ENCODE measurements at places on chromosomes 3 and 15.
A peak's percentile ranks its signal among the peaks of the same experiment; 100 is the strongest.

DNA sequence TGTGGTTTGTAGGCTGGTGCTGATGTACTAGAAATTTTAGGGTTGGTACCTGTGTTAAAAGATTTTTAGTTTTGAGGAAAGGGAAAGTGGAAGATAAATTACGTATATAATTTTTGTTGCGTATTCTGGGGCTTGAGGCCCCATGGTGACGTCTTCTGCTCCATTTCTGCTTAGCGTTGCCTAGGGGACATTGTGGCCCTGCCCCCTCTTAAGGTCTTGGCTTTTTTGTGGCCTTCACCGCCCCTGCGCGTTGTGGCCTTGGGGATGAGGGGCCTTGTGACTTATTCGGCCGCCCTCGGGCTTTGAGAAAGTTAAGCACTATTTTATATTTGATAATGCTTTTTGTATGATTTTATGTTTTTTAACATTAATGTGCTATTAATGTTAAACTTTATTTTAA lies 182.0 kb downstream of the KLF13 start:
- H3K27me3 ChIP-seq: peaks cover 9% of the 10 kb centered on the region
- no peaks in the 10 kb centered on the region for H3K36me3 ChIP-seq
- H3K4me3 ChIP-seq: no peak overlapping the region
- DNase-seq: no peak

- H3K4me1 ChIP-seq: peaks cover 31% of the 10 kb centered on the region
- no peak for DNase-seq
- H3K4me3 ChIP-seq: no peak overlapping the region
Observed at GRCh38 chr15:75523011-75523410, 56.1 kb downstream of the PTPN9 start.

DNA sequence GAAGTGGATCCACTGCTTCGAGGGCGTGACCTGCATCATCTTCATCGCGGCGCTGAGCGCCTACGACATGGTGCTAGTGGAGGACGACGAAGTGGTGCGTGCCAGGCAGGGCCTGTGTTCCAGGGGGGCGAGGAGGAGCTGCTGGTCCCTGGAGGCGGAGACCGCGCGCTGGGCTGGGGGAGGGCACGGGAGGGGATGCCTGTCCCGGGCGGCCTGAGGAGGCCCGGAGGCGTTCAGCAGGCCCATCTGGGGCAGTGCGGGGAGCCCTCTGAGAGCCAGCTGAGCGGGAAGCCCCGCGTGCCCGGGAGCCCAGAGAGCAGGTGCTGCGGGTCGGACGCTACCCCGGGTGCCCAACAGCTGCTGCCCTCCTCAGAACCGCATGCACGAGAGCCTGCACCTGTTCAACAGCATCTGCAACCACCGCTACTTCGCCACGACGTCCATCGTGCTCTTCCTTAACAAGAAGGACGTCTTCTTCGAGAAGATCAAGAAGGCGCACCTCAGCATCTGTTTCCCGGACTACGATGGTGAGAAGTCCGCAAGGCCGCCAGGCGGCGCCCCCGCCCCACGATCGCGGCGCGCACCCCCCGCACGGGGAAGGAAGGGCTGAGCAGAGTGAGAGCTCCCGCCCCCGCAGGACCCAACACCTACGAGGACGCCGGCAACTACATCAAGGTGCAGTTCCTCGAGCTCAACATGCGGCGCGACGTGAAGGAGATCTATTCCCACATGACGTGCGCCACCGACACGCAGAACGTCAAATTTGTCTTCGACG lies 2.9 kb downstream of the GNAT1 start:
- H3K4me1 ChIP-seq: peaks cover 1% of the 10 kb centered on the region
- no peak overlapping the region for H3K4me3 ChIP-seq
- H3K27ac ChIP-seq: no peak overlapping the region

GRCh38 chr3:23389686-23390085 lies 186.6 kb downstream of the UBE2E2 start:
- H3K27me3 ChIP-seq: no peaks in the 10 kb centered on the region
- H3K4me3 ChIP-seq: no peak overlapping the region
- peaks cover 2% of the 10 kb centered on the region for H3K36me3 ChIP-seq
- no peak overlapping the region for H3K27ac ChIP-seq
- DNase-seq: no peak

DNA sequence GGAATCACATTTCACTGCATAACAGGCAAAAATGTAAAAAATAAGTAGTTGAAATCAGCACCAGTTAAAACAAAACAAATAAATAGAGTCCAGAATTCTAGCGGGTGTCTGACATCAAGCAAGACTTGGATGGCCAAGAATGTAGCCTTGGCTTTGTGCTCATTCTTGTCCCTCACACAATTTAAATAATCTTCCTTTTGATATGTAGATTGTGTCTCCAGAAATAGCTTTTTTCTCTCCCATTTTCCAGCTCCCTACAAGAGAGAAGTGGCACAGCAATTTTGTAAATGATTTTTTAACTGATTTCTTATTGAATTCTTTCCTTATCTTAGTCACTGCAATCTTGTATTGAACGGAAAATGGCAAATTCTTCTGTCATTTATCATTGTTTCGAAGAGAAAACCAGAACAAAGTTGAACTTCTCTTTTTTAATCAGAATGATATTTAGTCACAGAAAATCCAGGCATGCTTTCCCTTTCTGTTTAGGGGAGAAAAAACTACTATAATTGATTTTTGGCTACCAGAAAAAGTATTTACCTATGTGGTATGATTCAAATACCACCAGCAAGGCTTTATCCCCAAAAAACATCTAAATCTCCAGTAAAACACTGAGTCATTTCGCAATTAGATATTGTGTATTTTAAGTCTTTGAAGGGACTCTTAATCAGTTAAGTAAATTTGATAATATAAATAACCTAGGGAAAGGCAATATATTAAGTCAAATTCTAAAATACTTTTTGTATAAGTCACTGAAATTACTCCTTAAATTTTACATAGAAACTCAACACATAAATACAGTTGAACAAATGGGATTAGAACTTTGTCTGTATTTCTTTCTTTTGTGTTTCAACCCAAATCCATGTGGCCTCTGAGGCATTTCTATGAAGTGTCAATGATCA lies 481.7 kb downstream of the GBE1 start:
- no peaks in the 10 kb centered on the region for H3K36me3 ChIP-seq
- H3K4me3 ChIP-seq: no peak overlapping the region
- peaks cover 7% of the 10 kb centered on the region for H3K4me1 ChIP-seq
- no peaks in the 10 kb centered on the region for H3K27me3 ChIP-seq
- DNase-seq: no peak

GRCh38 chr3:170585008-170585936 lies 603 bp downstream of the SLC7A14 start:
- peaks cover 8% of the 10 kb centered on the region for H3K4me1 ChIP-seq
- peak overlapping the region; percentile 62 for H3K4me3 ChIP-seq
- no peaks in the 10 kb centered on the region for H3K36me3 ChIP-seq
- no peak overlapping the region for H3K27ac ChIP-seq
- H3K27me3 ChIP-seq: peaks cover 39% of the 10 kb centered on the region

DNA sequence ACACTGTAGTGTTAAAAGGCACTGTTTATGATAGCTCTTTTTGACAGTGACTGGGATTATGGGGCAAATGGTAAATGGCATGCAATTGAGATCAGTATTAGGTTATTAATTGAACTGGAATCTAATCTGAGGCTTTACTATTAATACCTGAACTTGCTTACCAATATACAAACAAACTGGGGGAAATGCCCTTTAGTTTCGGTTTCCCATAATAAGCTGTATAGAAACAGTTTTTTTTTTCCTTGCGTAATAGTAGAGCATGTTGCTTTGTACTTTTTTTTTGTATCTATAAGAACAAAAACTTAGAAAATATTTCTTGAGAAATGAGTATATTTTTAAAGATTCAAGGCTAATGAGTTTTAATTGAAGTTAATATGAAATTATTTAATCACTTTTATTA lies 95.0 kb downstream of the FNDC3B start:
- DNase-seq: no peak
- H3K36me3 ChIP-seq: peaks cover 11% of the 10 kb centered on the region
- H3K4me3 ChIP-seq: no peak overlapping the region
- no peak overlapping the region for H3K27ac ChIP-seq
- no peaks in the 10 kb centered on the region for H3K27me3 ChIP-seq
- peaks cover 80% of the 10 kb centered on the region for H3K4me1 ChIP-seq

- H3K36me3 ChIP-seq: no peaks in the 10 kb centered on the region
- no peak overlapping the region for H3K4me3 ChIP-seq
- H3K27me3 ChIP-seq: peaks cover 3% of the 10 kb centered on the region
Observed at GRCh38 chr3:12687948-12688347, 24.0 kb upstream of the RAF1 start.

GRCh38 chr3:74651292-74651691 lies 36.8 kb upstream of the CNTN3 start:
- no peaks in the 10 kb centered on the region for H3K36me3 ChIP-seq
- no peak overlapping the region for H3K4me3 ChIP-seq
- DNase-seq: no peak
- H3K27me3 ChIP-seq: no peaks in the 10 kb centered on the region

DNA sequence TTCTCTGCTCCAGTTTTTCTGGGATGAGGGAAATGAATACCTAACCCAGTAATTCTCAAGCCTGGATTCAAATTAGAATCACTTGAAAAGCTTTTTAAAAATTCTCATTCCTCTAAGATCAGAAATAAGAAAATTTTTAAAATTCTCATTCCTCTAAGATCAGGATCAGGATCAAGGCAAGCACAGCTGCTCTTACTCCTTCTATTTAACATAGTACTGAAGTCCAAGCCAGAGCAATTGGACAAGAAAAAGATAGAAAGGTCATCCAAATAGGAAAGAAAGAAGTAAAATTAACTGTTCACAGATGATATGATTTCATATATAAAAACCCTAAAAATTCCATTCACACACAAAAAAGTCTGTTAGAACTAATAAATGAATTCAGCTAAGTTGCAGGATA lies 24.2 kb upstream of the CLRN1 start:
- H3K27ac ChIP-seq: no peak overlapping the region
- no peaks in the 10 kb centered on the region for H3K4me1 ChIP-seq
- H3K4me3 ChIP-seq: no peak overlapping the region
- no peak for DNase-seq

- H3K27me3 ChIP-seq: no peaks in the 10 kb centered on the region
- DNase-seq: no peak
- peak overlapping the region; percentile 26 for H3K4me3 ChIP-seq
- H3K4me1 ChIP-seq: peaks cover 38% of the 10 kb centered on the region
Observed at GRCh38 chr3:4426782-4427344, 40.2 kb downstream of the SUMF1 start.

- peaks cover 29% of the 10 kb centered on the region for H3K4me1 ChIP-seq
- no peak overlapping the region for H3K27ac ChIP-seq
- DNase-seq: no peak
- no peak overlapping the region for H3K4me3 ChIP-seq
Observed at GRCh38 chr3:113277414-113277813, 66.1 kb downstream of the BOC start.

DNA sequence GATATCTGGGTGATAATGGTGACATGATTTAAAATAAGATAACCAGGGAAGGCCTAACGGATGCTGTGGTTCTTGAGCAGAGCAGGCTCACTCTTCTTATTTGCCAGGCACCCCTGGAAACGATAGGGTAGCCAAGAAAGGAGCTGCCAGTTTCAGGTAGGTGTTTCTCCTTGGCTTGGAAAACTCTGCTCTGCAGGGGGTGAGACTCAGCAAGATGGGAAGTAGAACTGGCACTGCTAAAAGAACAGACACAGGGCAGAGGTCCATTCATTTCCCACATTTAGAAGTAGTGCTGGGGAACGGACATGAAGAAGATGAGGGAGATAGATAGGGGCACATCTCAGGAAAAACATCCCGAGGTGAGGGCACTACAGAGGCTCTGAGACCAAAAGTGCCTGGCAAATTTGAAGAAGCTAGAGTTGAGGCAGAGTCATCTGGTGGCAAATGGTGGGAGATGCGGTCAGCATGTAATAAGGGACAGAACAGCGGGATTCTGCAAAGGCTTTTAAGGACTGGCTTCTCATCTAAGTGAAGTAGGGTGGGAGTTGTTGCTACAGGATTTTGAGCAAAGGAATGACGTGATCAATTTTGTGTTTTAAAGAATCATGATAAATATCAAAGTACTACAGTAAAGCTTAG lies 323.4 kb upstream of the PLSCR5 start:
- no peak overlapping the region for H3K27ac ChIP-seq
- DNase-seq: no peak
- no peaks in the 10 kb centered on the region for H3K27me3 ChIP-seq
- H3K4me3 ChIP-seq: no peak overlapping the region
- peaks cover 8% of the 10 kb centered on the region for H3K4me1 ChIP-seq

- peaks cover 9% of the 10 kb centered on the region for H3K4me1 ChIP-seq
- H3K36me3 ChIP-seq: no peaks in the 10 kb centered on the region
- no peak overlapping the region for H3K4me3 ChIP-seq
- H3K27ac ChIP-seq: no peak overlapping the region
Observed at GRCh38 chr3:163159306-163159705, 1662.7 kb downstream of the OTOL1 start.

GRCh38 chr15:56725386-56725785 lies 7.9 kb downstream of the ZNF280D start:
- H3K36me3 ChIP-seq: peaks cover 4% of the 10 kb centered on the region
- peaks cover 12% of the 10 kb centered on the region for H3K4me1 ChIP-seq
- no peaks in the 10 kb centered on the region for H3K27me3 ChIP-seq
- DNase-seq: no peak
- H3K27ac ChIP-seq: no peak overlapping the region
- no peak overlapping the region for H3K4me3 ChIP-seq

GRCh38 chr3:134487406-134487805 lies 1.5 kb downstream of the CEP63 start:
- H3K4me1 ChIP-seq: peaks cover 51% of the 10 kb centered on the region
- peak overlapping the region; percentile 92 for H3K4me3 ChIP-seq
- peaks cover 3% of the 10 kb centered on the region for H3K36me3 ChIP-seq
- DNase-seq: no peak
- H3K27ac ChIP-seq: peak overlapping the region; percentile 84

- H3K27ac ChIP-seq: no peak overlapping the region
- DNase-seq: no peak
- no peaks in the 10 kb centered on the region for H3K27me3 ChIP-seq
- no peaks in the 10 kb centered on the region for H3K4me1 ChIP-seq
- H3K4me3 ChIP-seq: no peak overlapping the region
- H3K36me3 ChIP-seq: peaks cover 34% of the 10 kb centered on the region
Observed at GRCh38 chr3:194657439-194657838, 14.6 kb downstream of the LSG1 start.

DNA sequence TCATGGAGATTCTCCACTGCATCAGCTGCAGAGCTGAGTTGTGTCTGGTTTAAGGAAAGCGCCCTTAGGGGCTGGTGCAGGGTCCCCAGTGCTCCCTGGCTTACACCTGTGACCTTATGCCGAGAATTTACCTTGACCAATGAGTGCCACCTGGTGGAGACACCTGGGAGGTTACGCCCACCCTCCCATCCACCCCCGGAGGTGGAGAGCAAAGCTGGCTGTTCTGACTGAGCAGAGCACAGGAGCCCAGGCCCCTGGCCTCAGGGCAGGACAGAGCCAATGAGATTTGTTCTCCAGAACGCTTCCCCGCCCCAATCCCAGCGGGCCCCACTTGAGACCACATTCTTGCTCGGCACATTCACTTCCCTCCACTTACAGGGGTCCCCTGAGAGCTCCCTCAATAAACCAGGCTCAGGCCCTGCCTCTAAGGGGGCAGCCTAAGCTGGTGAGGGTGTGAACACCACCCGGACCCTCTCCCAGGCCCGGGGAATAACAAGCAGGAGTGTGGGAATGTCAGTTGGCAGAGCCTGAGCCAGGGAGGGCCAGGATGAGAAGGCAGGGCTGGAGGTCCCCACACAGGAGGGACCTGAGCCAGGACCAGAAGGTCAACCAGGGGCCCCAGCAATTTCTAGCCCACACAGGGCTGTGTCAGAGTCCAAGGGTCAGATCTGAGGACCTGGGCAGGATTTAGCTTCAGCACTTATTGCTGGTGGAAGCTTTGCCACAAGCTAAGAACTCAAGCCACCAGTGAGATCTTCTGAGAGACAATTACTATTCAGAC lies 117.1 kb downstream of the TPRA1 start:
- H3K36me3 ChIP-seq: peaks cover 1% of the 10 kb centered on the region
- no peak overlapping the region for H3K4me3 ChIP-seq
- H3K27me3 ChIP-seq: peaks cover 28% of the 10 kb centered on the region
- H3K4me1 ChIP-seq: no peaks in the 10 kb centered on the region
- H3K27ac ChIP-seq: no peak overlapping the region

Measured in chondrocyte (in vitro differentiated cells).